IMR-90 (cell line): ENCODE measurements at places on chromosomes 5 and 9. TPM values are rescaled to one million over a fixed set of nuclear protein-coding genes. Genes with fewer than 3 reads are reported as not detected.

DNA sequence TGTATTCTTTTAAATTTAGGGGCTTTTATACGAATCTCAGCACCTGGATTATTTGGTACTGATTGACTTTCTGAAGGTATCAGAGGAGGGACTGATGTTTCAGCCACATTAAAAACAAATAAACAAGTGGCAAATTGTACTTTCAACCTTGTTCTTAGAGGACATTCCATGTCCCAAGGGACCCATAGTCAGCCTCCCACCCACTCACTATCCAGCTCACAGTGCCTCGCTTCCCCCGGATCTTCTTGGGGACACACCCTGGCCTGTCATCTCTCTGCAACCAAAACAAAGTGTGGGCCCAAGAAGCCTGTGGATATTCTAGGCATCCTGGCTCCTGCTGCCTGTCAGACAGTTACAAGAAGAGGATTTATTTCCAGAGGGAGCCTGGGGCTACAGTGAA is 8.8 kb upstream of the BOD1 start:
- DNase-seq: no peak

GRCh38 chr9:93505541-93506132 is 52.3 kb upstream of the FAM120AOS start:
- no peak for DNase-seq

DNA sequence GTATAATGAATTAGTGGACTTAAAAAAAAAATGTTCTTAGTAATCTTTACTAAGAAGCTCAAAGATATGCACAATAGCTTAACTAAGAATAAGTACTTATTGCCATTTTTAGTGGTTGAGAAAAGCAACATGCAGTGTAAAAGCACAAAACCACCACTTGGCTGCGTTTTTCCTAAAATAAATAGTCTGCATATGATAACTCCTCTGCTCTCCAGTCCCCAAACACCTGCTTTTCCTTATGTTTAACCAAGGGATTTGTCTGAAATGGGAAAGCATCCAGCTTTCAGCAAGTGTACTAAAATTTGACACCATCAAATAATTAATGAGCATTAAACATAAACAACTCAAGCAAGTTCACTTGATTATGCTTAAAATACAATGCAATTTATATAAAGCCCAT is 41.4 kb downstream of the PSIP1 start:
- peak; percentile 46 for DNase-seq

DNA sequence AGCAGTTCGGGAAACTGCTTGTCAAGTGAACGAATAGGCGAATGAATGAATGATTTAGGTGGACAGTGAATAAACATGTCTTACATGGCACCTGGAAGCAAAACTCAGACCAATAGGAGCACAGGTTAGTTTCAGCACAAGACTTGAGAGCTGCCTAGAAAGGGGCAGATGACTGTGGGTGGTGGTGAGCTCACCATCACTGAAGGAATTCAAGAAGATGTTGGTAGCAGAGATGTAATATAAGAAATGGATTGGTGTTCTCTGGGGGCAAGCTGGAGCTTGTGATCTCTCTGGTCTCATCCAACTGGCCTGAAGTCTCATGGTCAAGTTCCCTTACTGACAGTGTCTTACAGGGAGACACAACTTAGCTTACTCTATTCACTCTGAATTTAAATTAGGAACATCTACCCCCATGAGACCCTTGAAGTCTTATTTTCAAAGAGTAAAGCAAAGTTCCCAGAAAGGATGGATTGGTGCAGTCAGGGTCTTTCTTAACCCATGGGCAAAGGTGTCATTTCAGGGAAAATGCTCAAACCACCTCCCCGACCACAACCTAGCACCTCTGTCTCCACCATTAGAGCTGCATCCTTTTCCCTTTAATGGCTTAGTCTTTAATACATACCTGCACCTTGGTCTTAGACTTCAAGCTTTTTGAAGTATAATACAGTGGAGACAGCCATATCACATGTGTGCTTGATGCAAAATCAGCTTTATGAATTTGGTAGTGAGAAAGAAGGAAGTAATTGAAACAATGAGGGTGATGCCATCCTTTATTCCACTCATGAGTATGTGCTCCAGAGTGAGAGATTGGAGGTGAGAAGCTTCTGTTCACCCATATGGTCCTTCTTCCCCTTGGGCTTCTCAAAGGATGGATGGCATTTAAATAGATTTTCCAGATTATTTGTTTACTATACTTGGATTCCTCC is 5.1 kb downstream of the LCP2 start:
- DNase-seq: no peak

- no peak for DNase-seq
These were observed 14.8 kb downstream of the ATP10B start for GRCh38 chr5:160837211-160837610.

Gene ZNF346
- total RNA-seq: 14.7 and 15.1 TPM in 2 replicates

Gene COL27A1
- total RNA-seq: 2.2 and 3.2 TPM in 2 replicates

GRCh38 chr5:40071870-40072269 is 607.8 kb upstream of the PTGER4 start:
- DNase-seq: peak; percentile 1

Gene TEX48
- not detected in 2 replicates for total RNA-seq

DNA sequence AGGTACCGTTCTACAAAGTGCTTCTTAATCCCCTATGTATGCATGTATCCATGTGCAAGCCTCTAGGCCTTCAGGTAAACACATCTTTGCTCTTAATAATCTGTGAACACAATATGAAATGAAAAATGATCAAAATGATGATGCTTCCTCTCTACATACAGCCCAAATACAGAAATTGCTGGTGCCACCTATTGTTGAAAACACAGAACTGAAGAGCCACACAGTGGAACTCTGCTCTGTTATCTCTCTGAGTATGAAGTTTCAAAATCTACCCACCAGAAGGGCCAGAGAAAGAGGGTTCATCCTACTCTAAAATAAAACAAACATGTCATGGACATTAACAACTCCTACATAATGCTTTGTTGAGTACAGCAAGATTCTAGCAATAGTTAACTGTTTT is 71.3 kb downstream of the GLIS3 start:
- DNase-seq: peak; percentile 59

GRCh38 chr5:142495531-142495930 is 170.7 kb upstream of the SPRY4 start:
- DNase-seq: no peak

DNA sequence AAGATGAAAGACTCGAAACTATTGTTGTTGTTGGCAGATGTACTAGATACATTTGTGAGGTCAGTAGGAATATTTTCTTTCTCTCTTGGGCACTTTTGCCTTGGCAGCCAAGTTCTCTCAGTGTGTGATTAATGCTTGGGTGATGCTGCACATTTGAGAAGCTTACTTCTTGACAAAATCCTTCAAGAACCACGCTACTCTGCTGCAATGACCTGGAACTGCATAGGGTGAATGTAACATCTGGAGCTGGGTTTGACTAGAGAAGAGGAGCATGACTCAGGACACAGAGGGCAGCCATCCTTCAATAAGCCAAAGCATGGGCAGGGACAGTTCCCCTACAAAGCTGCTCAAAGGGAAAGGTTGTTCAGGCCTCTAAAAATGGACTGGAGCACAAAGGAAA is 75.5 kb upstream of the PUM3 start:
- DNase-seq: no peak

Gene PCDHA6
- total RNA-seq: under 0.01 TPM in 1 of 2 replicates, not detected in the other

GRCh38 chr5:69167493-69167855 is 524 bp downstream of the CCNB1 start:
- no peak for DNase-seq

DNA sequence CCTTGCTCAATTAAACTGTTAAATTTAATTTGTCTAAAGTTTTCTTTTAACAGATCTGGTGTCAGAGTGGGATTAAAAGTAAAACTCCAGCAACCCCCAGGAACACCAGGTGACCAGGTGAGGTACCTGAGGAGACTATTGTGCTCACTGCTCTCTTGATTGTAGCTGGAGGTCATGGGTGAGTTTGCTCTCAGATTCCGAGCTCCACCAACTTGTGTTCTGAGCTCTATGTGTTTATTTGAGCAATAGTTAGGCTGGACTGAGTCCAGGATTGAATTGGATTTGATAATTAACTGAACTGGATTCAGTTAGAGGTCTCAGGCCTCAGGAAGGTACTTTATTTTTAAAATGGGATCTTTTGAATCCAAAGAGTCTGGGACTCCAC is 17.9 kb upstream of the SCGB3A2 start:
- no peak for DNase-seq

GRCh38 chr9:37509536-37509935 is 23.8 kb downstream of the POLR1E start:
- DNase-seq: no peak

Gene NUTM2G
- total RNA-seq: not detected in 2 replicates
